ENCODE measurements at places on chromosomes 6 and 20.

GRCh38 chr20:45752746-45753145, 30.6 kb downstream of the SPINT4 start:
- no peak for DNase-seq

DNA sequence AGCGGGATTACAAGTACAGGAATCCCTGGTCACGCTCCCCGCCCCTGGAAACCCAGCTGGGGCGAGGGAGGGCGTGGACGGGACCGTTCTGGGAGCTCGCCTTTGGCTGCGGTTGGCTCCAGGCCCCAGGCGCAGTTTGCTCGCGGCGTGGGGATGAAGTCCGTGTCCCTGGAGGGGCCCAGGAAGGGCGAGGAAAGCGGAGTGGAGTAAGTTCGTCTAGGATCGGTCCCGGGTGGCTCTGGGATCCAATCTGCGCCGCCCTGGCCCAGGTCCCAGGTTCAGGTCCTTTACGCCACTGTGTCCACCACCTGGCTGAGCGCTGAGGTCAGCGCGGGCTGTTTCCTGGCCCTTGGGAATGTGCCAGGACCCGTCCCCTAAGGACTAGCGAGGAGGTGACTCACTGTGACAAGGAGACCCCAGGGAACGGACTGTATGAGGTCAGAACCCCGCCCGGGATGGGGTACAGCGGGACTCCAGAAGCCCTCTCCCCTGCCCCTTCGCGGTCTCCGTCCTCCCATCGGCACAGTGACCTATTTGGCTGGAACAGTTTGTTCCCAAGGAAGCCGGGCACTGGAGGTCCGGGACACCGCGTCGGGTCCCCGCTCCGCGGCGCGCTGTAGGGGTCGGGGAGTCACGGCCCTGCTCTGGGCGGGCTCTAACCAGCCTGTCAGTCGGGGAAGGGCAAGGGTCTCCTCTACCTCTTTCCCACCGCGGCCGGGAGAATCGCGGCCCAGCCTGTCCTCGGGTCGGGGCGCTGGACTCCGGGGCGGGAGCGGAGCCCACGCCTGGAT, 724 bp downstream of the CDKN1A start:
- no peak for DNase-seq

- DNase-seq: no peak
Observed at GRCh38 chr6:169388395-169389166, 134.9 kb upstream of the THBS2 start.

DNA sequence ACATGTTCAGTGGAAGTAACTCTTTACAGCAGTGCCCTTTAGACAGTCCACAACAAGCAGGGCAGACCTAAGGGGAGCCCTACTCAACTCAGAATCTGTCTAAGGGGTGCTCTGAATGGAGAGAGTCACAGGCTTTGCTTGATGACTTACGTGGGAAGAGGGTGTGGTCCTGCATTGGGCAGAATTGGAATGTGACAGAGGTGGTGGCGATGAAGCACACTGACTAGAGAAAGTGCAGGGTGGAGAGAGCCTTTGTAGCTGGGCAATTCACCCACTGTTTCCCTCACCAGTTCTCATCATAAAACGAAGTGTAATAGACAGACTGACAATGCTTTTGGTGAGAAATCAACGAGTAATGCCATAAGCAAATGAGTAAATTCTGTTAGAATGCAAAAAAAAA, 11.2 kb downstream of the TP53INP2 start:
- no peak for DNase-seq

DNA sequence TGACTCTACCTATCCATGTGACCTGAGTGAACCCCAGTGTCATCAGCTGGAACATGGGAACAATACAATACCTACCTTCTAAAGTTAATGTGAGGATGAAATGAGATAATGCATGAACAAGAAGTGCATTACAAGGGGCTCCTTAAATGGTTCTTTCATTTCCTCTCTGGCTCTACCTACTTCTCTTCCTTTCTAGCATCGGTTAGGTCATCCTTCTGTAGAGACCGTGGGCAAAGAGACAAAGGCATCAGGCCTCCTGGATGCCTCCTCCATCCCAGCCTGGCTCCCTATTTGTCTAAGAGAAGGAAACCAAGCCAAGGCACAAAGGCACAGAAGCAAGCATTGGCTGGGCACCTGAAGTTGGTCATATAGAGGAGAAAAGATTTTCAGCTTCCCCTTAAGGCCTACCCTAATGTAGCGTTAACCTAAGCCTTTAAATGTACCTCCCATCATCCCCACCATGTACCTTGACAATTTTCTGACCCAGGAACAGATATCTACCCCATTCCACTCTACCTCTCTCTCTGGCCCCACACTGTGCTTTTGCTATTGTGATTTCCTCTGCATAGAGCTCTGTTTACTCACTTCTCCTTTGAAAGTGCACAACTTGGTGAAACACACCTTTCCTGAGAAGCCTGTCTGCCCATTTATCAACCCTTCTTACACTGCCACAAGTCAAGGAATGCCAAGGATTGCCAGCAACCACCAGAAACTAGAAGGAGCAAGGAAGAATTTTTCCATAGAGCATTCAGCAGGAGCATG, 86.6 kb downstream of the GCLC start:
- no peak for DNase-seq

- DNase-seq: no peak
Observed at GRCh38 chr20:6295867-6296256, 173.0 kb upstream of the FERMT1 start.

DNA sequence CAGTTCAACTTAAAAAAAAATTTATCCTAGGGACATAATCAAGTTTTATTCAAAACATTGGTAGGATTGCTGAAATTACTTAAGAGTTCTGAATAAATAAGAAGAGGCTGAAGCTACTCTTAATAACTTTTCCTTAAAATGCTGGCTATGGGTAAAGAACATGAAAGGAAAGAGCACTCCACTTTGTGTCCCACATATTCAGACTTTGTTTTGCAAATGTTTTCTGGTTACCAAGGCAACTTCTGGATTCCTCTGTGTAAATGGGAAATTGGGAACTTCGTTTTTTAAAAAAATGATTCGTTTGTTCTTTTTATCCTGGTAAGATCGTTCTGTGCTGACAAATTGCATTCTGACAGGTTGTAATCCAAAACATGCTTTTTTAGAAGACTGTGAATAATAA, 115.0 kb downstream of the KIF6 start:
- no peak for DNase-seq

All from pons (tissue), 1 donor.